ENCODE measurements at places on chromosomes 4 and X.

DNA sequence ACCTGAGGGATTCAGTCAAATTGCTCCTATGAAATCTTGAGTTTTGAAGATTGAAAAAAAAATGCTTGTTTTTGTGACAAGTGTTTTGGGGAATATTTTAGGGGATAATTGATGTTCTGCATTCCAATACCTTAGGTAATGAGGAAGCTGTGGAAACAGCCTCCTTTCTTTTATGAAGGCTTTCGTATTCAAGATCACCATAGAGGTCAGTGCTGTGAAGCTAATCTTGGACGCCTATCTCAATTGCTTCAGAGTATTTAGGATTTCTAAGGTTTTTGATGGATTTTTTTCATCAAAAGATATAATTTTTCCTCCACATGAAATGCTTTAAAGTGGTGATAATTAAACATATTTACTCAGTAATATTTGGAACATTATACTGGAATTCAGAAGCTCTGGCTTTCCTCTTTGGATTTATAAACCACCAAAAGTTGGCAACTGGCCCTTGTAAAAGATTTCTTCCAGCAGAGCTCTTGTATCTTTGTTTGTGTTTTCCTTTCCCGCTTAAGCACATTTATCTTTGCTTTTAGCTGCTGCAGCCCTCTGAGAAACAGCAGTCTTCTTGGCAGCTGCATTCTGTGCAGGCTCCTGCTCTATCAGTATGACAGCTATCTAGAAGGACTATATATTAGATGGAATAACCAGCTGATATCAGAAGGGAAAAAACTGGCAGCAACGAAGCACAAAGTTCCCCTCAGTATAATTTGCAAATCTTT lies 63.7 kb downstream of the HMGB2 start:
- no peak for DNase-seq

GRCh38 chr4:3836756-3837601 lies 70.8 kb downstream of the ADRA2C start:
- DNase-seq = peak; percentile 22

DNA sequence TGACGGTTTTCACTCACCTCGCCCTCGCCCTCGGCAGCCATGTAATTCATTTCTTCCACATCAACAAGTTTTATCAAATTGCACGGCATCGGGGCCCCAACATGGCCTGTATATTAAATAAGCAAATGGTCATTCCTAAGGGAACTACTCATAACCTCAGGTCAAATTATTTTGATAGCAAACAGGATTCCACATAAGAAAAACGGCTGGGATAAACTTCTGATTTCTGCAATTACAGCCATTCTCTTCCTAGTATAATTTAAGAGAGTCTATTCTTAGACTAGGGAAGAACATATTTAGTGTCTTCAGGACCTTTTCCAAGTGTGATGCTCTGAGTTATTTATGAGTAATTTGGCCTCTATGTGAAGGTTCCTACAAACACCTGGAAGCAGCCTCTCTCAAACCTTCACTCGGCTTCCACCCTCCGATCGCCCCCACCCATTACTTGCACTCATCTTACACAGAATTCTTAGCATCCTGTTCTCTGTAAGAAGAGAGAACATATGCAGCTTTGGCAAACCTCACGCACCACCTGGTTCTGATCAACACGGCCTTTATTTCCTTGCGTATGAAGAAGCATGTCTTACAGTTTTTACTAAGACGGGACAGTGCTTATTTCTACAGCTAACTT lies 29.4 kb upstream of the CENPU start:
- no peak for DNase-seq

- peak; percentile 1 for DNase-seq
Measured at GRCh38 chr4:42398871-42399331, 1.6 kb downstream of the SHISA3 start.

DNA sequence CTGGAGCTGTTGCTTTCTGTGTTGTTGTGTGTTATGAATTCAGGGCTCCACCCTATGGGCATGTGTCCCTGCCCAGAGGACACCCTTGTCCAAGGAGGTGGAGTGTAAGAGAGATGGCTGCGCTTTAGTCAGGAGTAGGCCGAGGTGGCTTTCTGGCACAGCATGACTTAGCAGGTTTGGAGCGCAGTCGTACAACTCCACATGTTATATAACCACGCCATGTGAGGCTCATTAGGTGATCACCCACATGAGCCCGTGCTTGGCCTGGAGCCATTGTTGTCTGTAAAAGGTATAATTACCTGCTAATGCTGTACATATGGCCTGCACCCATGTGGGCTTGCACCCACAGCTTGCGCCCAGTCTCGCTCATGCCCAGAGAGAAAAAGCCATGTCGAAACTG lies 15.8 kb upstream of the ANAPC4 start:
- DNase-seq = no peak

GRCh38 chr4:102809190-102809589 lies 18.2 kb downstream of the UBE2D3 start:
- DNase-seq = no peak

GRCh38 chr4:40199999-40200874 lies 3.4 kb downstream of the RHOH start:
- DNase-seq = peak; percentile 82

GRCh38 chr4:102449751-102450352 lies 51.3 kb upstream of the NFKB1 start:
- peak; percentile 47 for DNase-seq
